ENCODE measurements at places on chromosomes 1 and 21. TPM values are rescaled to one million over a fixed set of nuclear protein-coding genes. Genes with fewer than 3 reads are reported as not detected.

DNA sequence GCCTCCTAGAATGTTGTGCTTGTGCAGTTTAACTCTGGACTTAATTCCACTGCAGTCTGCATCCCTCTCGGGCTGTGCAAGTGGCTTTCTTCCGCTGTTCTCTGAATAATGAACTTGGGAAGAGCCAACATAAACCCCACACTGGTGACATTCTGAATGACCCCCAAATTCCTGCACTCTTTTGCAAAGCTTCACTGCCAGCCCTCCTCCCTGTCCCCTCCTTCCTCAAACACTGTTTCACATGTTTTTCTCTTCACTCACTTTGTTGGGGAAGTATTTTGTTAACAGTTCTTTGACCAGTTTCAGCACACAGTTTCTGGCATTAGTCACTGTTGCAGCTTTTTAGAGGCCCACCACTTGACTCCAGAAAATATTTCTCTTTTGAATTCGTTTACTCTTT lies 39.7 kb downstream of the GNG12 start:
- no peak for DNase-seq

Gene FCRL1
- total RNA-seq = not detected

GRCh38 chr21:15210235-15210678 lies 145.5 kb upstream of the NRIP1 start:
- DNase-seq = no peak

GRCh38 chr1:52216907-52217458 lies 75.1 kb downstream of the ZFYVE9 start:
- no peak for DNase-seq

Gene ZNF670
- 11.7 TPM for total RNA-seq

GRCh38 chr1:18569811-18570545 lies 60.7 kb upstream of the PAX7 start:
- no peak for DNase-seq

DNA sequence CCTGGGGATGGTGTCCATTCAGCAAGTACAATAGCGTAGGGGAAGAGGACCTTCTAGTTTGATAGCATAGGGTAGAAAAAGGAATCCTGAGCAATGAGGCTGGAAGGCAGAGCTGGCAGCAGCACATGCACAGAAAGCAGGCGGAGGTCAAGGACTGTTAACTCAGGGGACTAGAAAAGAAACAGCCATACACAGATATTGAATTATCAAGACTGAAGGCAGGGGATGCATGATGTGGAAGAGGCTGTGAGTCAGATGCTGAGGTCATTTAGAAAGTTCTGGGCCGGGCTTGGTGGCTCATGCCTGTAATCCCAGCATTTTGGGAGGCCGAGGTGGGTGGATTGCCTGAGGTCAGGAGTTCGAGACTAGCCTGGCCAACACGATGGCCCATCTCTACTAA lies 65.6 kb downstream of the OPTC start:
- no peak for DNase-seq

- no peak for DNase-seq
Observed at GRCh38 chr1:157105988-157106812, 6.6 kb upstream of the ETV3L start.

Gene DOP1B
- 9.9 TPM for total RNA-seq

Gene OSBPL9
- total RNA-seq = 62.3 TPM

GRCh38 chr1:87760155-87760554 lies 431.5 kb downstream of the LMO4 start:
- DNase-seq = no peak

DNA sequence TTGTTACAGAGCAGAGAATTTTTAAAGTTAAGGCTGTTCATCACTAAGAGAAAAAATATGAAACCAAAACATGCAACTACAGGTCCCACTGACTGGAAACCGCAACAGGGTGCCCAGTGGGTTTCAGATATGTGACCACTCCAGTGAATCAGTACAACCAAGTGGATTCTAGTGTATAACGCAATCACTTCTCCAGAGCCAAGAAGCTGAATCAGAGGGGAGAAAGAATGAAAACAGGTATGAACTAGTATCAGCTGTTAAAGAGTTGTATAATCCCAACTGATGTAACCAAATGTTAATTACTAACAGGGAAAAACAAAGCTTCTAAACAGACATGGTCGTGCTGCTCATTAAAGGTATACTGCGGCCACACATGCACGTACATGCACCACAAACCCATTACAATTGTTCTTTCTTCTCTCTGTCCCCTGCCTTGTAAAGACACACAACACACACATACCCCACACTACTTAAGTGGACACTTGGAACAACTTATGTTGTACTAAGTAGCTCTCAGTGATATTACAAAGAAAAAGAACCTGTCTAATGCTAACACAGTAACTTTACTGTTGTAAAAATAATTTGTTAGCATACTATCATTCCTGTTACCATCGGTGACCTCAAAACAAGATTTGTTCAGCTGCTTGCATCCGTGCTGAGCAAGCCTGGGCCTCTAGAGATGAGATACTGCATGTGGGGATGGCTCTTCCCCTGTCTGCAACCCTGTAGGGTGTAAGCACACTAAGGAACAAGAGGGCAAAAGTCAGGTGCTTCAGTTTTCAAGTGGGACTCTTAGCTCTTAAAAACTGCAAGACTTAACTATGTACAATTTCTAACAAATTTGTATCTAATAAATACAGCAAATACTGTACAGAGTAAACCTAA lies 74.2 kb downstream of the PTPN14 start:
- DNase-seq = no peak

DNA sequence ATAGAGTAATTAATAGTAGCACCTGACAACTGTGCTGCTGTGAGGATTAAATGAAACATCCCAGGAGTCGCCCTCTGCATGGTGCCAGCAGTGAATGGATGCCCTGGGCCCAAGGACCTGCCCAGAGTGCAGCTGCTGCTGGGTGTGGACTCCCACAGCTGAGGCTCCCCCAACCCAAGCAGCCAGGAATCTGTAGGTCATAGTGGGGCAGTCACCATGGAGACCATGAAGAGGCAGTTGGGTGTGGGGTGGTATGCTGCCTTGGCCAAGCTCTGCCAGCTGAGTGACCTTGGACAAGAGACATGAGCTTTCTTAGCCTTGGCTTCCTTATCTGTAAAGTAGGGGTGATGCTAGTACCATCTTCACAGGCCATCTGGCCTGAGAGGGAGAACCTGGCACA lies 9.4 kb downstream of the OLIG2 start:
- DNase-seq = no peak

Gene AGMAT
- 5.8 TPM for total RNA-seq

DNA sequence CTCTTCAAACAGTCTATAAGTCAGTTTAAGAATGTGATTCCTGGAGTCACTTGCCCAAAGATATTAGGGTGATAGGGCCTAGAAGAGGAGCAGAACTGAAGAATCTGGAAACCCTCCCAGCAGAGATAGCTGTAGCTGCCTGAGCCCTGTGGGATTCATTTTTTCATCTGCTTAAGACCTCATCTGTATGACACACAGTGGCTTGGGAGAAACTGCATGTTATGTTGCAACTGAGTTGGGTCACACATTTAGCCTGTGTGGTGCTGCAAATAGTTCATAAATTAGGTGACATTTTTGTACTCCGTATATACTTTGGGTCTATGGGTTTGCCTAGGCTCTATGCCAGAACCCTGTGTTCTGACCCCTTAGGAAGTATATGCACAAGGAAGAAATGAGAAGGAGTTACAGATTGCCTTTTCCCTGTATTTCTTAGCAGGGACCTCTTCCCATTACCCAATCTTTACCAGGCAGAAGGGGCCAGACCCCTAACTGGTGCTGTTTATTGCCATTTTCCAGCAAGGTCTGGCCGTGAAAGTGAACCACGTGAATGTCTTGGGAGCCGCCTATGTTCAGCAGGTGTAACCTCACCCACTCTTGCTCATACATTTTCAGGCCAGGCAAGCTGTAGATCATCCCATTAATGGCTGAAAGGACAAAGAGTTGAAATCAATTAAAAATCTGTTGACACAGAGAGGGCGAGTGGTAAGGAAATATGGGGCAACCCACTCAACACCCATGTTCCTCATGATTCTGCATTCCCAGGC lies 41.9 kb upstream of the SLC19A2 start:
- no peak for DNase-seq

GRCh38 chr1:206098242-206098919 lies 18.8 kb downstream of the AVPR1B start:
- no peak for DNase-seq

Data from H1 (cell line).